ENCODE measurements at places on chromosomes 5 and 9. TPM values are rescaled to one million over a fixed set of nuclear protein-coding genes. Genes with fewer than 3 reads are reported as not detected.

NUTM2G gene
- polyA plus RNA-seq = not detected

GAPVD1 gene
- 64.9 TPM for polyA plus RNA-seq

CFAP157 gene
- polyA plus RNA-seq = 0.46 TPM

RNF183 gene
- polyA plus RNA-seq = not detected

ANKRD31 gene
- 0.09 TPM for polyA plus RNA-seq

GABRG2 gene
- polyA plus RNA-seq = not detected

PRRX2 gene
- polyA plus RNA-seq = not detected

All from naive B cell (primary cell).